ENCODE measurements at places on chromosomes 2 and 18.
A peak's percentile ranks its signal among the peaks of the same experiment; 100 is the strongest.

GRCh38 chr2:45285311-45285710 is 276.1 kb upstream of the SIX2 start:
- no peak for DNase-seq

- peak; percentile 41 for DNase-seq
Observed at GRCh38 chr2:69535817-69536241, 98.6 kb upstream of the NFU1 start.

GRCh38 chr2:240238786-240239185 is 98.3 kb upstream of the OTOS start:
- DNase-seq: no peak

DNA sequence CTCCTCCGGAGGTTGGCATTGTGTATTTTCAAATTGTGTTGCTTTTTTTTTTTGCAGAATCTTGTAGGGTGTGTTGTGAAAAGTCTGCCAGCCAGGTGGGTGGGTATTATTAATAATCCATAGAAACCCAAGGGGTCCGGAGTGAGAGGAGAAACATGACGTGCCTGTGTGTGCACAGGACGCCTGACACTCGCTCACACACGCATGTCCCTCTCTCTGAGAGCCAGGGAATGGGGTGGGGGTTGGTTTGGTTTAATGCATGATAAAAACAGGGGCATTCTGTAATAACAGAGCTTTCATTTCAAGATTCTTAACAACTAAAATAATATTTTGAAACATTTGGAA is 224.8 kb downstream of the FAM210A start:
- no peak for DNase-seq

- no peak for DNase-seq
Observed at GRCh38 chr18:42675810-42676209, 439.7 kb downstream of the RIT2 start.

- DNase-seq: no peak
Observed at GRCh38 chr2:57947398-57947797, 99.2 kb upstream of the VRK2 start.

- no peak for DNase-seq
Observed at GRCh38 chr2:179017773-179018357, 32.1 kb downstream of the CCDC141 start.

DNA sequence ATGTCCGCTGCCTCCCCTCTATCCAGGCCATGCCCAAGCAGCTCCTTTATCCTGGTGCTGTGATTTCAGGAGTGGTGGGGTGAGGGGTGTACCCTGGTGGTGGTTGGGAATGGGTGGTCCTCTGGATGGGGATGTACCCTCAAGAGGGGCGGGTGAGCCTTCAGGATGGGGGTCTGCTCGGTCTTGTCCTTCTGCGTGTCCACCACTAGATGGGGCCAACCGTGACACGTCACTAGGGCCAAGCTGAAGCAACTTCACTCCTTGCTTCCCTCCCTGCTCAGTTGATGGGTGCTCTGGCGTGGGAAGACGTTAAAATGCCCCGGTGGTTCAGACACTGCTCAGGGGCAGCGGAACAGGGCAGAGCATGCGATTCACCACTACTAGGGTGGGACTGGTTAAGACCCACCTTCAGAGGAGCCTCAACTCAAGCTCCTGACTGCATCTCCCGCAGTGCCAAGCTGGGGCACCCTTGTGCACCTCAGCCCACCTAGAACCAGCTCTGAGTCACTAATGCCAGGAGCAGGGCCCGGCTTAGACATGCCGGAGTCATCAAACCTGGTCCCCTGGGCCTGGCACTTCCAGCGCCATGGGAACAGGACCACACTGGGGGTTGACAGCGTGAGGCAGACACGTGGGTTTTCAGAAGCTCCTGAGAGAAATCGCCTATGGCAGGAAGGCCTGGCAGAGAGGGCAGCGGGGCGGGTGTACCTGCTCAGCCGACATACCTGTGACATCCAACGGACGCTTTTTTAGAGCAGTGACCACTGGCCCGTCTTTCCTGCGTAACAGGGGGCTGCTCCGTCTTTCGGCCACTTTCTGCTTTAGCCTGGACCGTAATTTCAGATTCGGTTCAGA is 256.7 kb downstream of the HDAC4 start:
- DNase-seq: peak; percentile 71

- DNase-seq: no peak
Observed at GRCh38 chr18:51404620-51405019, 207.1 kb upstream of the MEX3C start.

- no peak for DNase-seq
Observed at GRCh38 chr2:78992451-78992806, 33.1 kb upstream of the REG3G start.

DNA sequence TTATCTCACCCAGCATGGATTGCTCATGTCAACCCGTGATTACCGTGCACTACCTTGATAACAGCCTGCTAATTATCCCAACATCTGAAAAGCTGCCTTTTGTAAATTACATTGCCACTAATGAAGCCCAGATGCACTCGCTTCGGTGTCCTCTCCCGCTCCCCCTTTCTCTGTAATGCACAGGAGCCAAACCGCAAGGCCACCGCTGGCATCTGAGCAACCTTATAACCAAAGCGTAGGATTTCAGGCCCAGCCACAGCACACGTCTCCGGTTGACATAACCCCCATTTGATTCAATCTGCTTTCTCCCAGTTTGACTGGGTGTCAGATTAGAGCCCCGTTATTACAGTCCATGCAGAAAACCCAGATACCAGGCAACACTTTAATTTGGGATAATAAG is 341.2 kb downstream of the ALK start:
- DNase-seq: no peak

DNA sequence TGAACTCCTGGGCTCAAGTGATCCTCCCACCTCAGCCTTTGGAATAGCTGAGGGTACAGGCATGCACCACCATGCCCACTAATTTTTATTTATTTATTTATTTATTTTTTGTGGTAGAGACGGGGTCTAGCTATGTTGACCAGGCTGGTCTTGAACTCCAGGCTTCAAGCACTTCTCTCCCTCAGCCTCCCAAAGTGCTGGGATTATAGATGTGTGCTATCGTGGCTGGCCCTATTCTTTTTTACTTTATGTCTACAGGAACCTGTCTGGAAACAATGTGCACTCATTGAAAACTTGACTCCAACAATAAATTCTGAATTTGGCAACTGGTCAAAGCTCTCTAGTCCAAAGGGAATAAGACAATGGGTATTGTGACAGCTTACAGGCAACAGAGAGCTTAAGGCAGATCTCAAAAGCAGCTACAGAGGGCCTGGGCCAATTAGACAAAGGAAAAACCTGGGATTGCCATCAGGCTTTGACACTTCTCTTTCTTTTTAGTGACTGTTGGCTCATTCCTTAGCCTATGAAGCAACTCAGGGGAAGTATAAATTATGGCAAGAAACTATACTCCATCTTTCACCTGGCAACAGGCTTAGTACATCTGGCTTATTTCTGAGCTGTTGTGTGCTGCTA is 55.1 kb upstream of the RAPGEF4 start:
- DNase-seq: no peak

GRCh38 chr2:189157456-189157855 is 22.1 kb downstream of the COL5A2 start:
- no peak for DNase-seq

GRCh38 chr2:191516260-191516659 is 161.7 kb upstream of the NABP1 start:
- DNase-seq: no peak

- DNase-seq: peak; percentile 47
Observed at GRCh38 chr18:59823596-59824195, 76.1 kb upstream of the PMAIP1 start.

DNA sequence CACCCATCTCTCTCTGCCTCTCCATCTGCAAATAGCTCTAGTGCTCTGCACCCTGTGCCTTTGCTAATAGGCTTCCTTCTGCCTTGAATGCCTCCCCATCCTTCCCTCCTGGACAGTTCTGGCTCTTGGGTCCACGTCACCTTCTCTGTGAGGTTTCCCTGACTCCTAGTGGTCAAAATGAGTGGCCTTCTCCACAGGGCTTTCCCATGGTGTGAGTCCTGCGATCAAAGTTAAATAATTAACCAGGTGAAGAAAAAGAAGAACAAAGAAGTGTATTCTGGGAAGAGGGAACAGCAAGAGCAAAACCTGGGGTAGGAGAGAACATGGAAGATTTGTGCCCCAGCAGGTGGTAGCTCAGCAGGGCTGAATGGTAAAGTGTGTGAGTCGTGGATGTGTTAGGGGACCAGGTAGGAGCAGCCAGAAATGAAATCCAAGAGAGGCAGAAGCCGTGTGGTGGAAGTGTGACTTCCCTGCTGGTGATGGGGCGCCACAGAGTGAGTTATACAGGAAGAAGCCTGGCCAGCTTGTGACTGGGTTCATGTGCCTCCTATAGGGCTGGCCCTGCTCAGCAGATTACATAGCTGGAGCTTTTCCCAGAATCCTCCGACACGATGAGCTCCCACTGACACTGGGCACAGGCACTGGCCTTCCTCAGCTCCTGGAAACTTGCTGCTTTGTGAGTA is 93.8 kb upstream of the LDAH start:
- no peak for DNase-seq

GRCh38 chr2:166491461-166491860 is 2.6 kb downstream of the SCN7A start:
- DNase-seq: no peak

- DNase-seq: no peak
Observed at GRCh38 chr2:83782122-83782521, 677.0 kb downstream of the SUCLG1 start.

GRCh38 chr2:235143789-235144188 is 192.0 kb downstream of the SH3BP4 start:
- DNase-seq: no peak

- no peak for DNase-seq
Observed at GRCh38 chr2:109472974-109473373, 140.8 kb downstream of the SEPTIN10 start.

- no peak for DNase-seq
Observed at GRCh38 chr2:183948861-183949260, 649.5 kb upstream of the ZNF804A start.

DNA sequence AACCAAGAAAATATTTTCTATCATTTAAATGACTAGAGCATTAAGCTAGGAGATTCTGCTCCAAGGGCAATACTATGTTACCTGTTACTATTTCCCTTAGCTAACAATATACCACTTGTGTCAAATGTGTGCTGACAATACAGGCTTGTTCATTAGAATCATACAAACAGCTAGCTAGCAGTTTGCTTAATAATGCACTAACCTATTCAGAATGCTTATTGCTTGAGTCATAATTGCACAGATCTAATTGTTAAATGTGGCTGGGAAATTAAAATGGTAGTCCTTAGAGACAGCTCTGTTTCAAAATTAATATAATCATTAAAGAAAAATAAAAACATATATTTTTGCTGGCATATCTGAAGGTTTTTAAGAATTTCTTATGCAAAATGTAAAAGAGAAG is 344.2 kb downstream of the ERBB4 start:
- DNase-seq: no peak

- no peak for DNase-seq
Observed at GRCh38 chr2:242031481-242032019, 162.0 kb downstream of the RTP5 start.

- peak; percentile 31 for DNase-seq
Observed at GRCh38 chr18:5543036-5543680, 639 bp downstream of the EPB41L3 start.

- DNase-seq: no peak
Observed at GRCh38 chr18:13455471-13455870, 236.9 kb downstream of the LDLRAD4 start.

DNA sequence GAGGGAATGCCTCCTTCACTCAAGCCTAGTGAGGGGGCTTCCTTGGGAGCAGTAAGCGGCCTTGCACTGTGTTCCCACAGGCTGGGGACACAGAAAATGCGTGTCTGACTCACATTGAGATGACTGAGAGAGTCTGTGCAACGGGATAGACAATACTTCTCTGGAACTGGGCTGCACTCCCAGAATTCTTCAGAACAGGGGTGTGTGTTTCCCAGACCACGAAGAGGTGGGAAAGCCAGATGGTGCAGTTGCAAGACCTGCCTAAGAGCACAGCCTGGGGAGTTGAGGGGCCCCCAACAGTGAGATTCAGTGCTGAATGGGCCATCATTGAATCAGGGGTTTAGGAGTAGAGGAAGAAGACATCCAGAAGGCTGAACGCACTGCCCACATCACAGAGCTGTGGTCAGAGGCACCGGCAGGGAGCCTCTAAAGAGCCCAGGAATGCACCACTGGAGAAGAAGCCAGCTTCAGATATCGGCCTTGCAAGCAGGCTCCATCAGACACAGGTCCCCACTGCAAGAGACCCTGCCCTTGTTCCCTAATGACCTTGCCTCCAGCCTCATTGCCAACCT is 36.6 kb upstream of the MRPL19 start:
- DNase-seq: no peak

DNA sequence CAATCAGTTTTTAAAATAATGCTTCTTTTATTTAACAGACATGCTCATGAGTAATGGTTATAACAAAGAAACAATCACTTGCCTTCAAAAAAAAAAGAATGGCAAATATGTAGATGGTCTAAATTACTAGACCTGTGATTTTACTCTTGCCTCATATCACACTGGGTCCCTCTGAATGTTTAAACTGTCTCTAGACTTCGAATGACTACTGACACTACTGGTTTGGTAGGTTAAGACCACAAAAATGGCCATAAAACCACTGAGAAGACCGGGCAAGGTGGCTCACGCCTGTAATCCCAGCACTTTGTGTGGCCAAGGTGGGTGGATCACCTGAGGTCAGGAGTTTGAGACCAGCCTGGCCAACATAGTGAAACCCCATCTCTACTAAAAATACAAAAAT is 5.1 kb upstream of the SELENOI start:
- no peak for DNase-seq

- DNase-seq: no peak
Observed at GRCh38 chr2:80293039-80293438, 11.5 kb downstream of the LRRTM1 start.

DNA sequence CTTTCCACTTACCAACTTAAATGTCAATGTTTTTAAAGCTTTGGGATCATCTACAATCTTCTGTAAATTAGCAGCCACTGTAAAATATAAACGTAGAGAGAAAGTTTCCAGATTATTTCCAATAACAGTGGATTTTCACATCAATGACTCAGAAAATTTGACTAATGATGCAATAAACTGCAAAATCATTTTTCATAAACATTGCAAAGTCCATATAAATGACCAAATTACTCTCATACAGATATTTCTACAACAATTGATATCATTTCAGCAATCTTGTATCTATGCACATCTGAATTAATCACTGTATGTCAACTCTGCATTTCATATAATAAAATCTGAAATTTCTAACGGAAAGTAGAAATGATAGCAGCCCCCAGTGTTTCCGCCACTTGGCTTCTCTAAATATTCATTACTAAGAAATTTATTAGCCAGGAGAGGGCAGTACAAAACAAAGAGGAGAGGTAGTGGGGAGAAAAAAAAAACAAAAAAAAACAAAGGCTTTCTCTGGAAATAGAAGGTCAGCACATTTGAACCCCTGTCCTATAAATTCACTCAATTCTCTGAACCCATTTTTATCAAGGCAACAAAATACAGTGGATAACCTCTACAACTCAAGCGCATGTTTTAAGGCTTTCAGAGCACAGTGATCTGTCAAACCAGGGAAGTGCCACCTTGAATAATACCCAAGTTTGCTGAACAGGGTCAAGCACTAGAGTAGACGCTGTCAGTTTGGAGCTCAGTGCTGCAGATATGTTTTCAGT is 282.6 kb downstream of the STK39 start:
- no peak for DNase-seq

- no peak for DNase-seq
Observed at GRCh38 chr18:47995654-47996053, 65.2 kb upstream of the SMAD2 start.
